ENCODE measurements at places on chromosomes 11 and 22.

- DNase-seq = no peak
Measured at GRCh38 chr11:8384199-8384821, 120.6 kb upstream of the LMO1 start.

DNA sequence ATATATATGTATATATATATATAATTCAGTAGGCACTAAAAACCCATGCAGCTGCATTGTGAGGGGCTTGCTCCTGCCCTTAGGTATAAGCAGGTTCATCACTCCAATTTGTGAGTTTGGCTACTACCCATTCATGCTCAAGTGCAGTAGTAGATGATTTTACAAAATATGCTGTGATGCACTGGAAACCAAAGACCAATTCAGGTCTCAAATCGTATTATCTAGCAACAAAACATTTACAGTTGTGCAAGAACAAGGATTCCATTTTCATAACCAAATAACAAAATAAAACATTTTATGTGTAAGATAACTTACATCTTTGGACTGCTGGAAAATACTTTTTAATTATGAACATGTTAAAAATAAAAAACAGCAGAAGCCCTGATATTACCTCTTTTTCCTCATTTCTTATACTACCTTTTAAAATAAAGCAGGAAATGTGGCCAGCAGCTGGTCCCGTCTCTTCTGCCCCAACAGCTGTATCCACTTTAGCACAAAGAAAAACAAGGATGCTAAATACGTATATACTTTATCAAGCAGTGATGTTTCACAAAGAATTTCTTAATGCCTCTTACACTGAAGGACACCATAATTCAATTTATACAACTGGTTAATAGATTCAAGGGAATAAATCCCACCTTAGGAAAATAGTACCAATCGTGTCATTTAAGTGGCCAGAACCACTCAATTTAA lies 2.8 kb downstream of the CREBZF start:
- no peak for DNase-seq

DNA sequence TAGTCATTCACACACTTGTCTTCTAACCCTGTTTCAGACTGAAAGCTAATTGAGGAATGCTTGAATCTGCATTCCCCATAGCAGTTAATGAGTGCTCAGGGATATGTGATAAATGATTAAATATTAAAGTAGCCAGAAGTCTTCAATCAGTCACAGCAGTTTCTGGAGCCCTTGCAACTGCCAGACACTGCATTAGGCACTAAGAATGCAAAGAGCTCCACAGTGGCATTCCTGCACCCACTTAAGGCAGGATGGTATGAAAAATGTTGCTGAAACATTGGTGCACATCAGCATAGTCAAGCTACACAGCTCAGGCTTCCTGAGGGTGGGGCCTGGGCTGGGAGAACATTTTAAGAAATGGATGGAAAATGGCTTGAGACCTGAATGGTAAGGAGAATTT lies 6.5 kb downstream of the DTX4 start:
- no peak for DNase-seq

DNA sequence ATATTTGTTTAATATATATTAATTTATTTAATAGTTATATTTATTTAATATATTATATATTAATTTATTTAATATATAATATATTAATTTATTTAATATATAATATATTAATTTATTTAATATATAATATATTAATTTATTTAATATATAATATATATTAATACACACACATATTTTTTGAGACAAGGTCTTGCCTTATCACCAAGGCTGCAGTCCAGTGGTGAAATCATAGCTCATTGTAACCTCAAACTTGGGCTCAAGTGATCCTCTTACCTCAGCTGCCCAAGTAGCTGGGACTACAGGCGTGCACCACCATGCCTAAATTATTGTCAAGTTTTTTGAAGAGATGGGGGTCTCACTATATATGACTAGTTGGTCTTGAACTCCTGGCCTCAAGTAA lies 51.4 kb upstream of the DDI1 start:
- DNase-seq = no peak

Measured in NCI-H774 (cell line).